Activated CD4-positive, alpha-beta T cell treated with anti-CD3 and anti-CD28 coated beads, Interleukin-2, amount 50 U/mL, for 1 hour (primary cell): ENCODE measurements at places on chromosomes 4 and X.

DNA sequence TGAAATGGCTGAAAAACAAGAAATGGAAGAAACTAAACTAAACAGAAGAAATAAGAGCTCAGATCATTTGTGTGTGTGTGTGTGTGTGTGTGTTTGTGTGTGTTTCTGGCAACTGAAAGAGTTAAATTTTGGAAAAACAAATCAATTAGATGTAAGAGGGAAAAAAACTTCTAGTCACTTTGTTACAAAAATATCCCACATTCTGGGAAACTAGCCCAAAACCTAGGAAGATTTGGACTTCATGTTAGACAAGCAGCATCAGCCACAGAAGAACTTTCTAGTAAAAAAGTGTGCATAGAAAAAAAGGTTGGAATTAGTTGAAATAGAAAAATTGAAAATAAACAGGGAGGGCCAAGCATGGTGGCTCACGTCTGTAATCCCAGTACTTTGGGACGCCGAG is 111.6 kb upstream of the PRKG2 start:
- DNase-seq = no peak

DNA sequence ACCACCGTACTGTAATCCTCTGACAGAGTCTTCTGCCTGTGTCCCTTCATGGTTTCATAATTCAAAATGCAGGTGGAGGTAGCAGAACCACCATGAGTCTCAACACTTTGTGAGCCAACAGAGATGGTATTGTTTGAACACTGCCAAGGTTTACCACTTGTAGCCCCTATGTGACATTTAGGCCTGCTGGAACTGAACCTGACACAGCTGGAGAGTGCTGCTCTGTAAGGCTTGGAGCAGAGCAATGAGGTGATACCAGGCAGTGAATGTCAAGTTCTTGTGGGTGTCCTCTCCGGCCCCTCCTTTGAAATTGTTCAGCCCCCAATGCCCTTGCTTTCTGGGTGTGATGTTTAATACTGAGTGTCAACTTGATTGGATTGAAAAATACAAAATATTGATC is 1042.9 kb downstream of the ARAP2 start:
- DNase-seq = no peak

DNA sequence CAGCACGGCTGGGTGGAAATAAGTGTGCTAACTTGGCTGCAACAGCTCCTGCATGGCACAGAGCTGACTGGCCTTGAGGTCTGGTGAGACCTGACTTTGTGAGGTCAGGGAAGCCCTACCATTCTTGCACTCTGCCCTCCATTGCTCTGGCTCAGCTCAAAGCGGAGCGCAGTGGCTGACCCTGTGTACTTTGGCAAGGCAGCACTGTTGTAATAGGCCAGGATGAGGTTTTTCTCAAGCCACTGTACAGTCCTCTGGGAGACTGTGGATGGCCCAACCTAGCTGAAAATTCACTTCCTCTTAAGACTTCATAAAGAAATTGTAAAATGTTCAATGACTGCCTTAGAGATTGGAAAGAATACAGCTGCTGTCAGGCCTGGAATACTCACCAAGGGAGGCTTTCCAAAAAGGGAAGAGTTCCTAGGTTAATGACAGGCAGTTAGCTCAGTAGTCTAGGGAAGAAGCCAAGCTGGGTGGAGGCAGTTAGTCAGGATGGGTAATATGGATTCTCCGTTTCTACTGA is 129.8 kb downstream of the GUCY2F start:
- DNase-seq = no peak

GRCh38 chrX:110182865-110183264 is 135.0 kb downstream of the AMMECR1 start:
- DNase-seq = no peak

DNA sequence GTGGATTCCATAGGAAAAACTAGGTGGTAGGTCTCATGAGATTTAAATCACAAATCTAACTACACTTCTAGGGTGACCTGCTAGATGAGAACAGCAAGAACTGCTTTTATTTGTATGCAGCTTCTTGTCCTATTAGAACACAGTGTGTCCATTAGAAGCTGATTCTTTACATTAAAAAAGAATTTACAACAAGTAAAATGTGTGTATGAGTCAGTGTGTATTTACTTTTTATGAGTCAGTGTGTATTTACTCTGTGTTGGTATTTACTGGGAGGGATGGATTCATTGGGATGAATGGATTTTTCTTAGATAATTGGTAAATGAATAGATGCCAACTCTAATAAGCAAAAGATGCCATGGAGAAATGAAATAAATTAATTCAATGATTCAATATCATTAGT is 40.6 kb upstream of the XPNPEP2 start:
- DNase-seq = no peak

- no peak for DNase-seq
Observed at GRCh38 chr4:120555058-120555457, 367.5 kb downstream of the PRDM5 start.

DNA sequence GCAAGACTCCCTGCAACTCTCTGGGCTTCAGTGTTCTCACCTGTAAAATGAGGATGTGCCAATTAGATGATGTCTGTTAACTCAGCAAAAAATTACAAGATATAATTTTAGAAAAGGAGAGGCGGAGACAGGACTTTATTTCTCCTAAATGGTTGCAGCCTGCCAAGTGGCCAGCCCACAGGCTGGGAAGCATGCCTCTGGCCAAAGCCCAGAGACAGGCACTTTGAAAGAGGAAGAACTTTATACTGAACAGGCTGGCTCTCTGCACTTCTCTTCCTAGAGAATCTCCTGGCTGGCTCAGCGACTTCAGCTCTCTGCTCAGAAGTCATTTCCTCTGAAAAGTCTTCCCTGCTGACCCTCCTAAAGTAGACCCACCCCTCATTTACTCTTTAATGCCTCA is 3.7 kb downstream of the PRDM5 start:
- no peak for DNase-seq

DNA sequence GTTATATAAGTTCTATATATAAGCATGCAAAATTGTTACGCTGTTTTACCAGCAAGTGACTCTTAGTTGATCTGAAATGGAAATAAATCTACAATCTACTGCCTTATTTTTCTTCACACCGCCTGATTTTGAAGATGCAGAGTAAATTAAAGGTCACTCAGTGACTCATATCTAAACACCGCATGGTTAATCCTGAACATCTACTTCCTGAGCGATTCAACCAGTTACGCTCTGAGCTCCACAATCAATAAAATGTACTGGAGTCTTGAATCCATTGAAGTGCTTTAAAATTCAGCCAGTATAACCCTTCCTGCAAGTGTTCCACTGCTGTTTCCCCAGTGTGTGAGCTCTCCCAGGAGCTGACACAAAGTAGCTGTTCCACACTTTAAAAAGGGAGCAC is 192.8 kb downstream of the SLC7A11 start:
- no peak for DNase-seq

- DNase-seq = no peak
Observed at GRCh38 chrX:17597836-17598439, 139.4 kb upstream of the SCML1 start.

- DNase-seq = no peak
Observed at GRCh38 chr4:152956650-152957436, 20.7 kb downstream of the FHDC1 start.

DNA sequence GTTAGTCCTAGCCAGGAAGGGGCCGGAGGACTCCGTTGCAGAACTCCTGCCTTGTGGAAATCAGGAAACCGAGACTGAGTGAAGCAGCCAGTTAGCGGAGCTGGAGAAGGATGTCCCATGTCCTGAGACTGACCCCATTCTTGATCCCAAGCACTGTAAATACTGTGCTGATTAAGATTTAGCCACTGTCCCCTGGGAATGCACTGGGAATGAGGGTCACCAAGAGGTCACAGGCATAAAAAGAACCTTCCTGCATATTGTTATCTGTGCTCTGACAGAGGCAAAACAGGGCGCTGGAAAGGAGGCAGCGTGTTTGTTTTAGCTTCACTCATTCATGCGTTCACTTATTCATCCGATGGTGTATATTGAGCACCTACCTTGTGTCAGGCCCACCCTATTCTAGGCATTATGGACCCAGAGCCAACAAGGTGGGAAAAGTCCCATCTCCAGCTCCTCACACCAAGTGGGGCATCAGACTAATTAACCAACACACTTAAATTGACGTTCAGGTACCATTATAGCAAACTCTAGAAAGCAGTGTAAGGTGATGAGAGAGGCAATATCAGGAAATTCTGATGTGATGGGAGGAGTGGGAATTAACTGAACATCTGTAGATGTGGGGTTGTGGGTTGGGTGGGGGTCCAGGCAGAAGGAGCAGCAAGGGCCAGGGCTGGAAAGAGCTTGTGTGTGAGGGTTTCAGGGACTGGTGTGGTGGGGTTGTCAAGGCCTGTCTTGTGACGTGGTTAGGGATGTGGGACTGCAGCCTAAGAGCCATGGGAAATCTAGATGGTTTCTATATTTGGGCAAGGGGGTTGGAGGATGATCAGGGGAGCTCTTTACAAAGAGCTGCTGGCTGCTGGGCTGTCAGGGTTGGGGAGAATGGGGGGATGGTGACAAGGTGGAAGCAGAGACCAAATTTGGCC is 10.6 kb upstream of the SLC2A9 start:
- no peak for DNase-seq

DNA sequence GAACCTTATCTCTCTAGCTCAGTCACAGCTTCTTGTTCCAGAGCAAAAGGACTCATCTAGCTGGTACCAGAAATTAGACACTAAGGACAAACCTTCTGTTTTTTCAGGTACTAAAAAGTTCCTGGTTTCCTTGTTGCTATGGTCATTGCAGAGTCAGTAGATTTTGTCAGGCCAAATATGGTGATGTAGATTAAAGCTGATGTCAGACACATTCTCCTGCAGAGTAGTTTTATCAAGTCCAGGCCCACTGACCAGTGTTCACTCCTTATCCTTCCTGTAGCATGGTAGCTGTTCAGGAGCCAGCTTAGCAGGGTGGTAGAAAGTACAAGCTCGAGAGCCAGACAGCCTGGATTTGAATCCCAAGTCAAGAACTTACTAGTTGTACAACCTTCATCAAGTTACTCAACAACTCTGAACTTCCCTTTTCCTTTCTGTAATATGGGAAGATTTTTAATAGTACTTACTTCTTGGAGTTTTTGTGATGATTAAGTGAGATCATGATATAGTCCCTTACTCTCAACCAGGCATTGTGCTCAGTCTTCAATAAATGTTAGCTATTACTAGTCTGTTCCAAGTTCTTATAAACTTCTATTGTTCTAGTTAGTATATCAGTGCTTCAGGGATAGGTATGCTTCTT is 17.9 kb downstream of the OCRL start:
- no peak for DNase-seq

DNA sequence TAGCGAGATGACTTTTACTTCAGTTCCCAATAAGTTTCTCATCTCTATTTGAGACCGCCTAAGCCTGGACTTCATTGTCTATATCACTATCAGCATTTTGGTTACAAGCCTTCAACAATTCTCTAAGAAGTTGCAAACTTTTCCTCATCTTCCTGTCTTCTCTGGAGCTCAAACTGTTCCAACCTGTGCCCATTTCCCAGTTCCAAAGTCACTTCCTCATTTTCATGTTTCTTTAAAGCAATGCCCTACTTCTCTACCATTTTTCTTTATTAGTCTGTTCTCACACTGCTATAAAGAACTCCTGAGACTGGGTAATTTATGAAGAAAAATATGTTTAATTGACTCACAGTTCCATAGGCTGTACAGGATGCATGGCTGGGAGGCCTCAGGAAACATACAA is 251.9 kb downstream of the TECRL start:
- DNase-seq = no peak

DNA sequence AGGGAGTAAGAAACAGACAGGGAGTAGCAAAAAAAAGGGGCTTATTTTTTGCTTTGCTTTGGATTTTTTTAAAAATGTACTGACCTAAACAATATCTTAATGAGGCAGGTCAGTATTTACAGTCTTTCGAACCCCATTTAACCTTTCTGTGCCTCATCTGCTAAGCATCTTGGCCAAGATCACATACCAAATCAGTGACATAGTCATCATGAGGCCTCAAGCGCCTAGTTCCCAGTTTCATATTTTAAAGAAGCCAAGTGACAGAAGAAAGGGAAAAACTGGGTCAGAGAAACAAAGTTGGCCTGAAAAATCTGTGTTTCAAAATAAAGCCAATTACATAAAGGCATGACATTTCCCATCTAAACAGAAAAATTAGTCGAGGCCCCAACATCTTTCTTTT is 94.6 kb upstream of the WDR44 start:
- no peak for DNase-seq

DNA sequence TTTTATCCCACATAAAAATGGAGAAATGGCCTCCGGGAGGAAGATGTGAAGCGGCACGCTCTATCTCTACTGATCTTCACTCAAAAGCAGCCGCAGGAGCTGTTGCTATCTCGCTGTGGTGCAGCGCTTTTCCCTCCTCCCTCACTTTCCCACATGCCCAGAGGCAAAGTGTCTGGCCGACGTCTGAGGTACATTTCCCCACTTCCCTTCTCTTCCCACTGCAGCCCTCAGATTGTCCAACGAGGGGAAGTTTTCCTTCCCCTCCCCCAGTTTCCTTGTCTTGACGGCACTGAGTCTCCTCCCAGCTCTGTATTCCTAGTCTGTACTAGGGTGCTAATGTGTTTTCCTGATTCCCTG is 660 bp upstream of the COL25A1 start:
- DNase-seq = no peak

GRCh38 chr4:15348695-15349094 is 79.1 kb upstream of the C1QTNF7 start:
- DNase-seq = no peak

GRCh38 chrX:2689773-2690666 is 1.1 kb upstream of the CD99 start:
- no peak for DNase-seq

DNA sequence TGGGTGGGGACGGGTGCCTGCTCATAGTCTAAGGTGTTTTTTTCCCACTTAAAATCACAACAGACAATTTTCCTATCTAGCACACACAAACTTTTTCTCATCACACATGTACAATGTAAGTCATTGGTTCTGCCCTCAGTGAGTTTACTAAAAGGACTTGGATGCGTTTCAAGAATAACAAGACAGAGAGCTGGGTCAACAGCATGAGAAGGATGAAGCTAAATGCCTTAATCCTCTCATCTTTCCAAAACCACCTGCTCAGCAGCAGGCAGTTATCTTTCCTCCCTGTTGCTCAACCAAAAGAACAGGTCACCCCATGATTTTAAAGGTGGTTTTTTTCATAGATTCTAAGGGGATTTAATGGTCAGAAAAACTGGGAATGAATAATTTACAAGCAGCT is 40.1 kb downstream of the OFD1 start:
- DNase-seq = no peak

DNA sequence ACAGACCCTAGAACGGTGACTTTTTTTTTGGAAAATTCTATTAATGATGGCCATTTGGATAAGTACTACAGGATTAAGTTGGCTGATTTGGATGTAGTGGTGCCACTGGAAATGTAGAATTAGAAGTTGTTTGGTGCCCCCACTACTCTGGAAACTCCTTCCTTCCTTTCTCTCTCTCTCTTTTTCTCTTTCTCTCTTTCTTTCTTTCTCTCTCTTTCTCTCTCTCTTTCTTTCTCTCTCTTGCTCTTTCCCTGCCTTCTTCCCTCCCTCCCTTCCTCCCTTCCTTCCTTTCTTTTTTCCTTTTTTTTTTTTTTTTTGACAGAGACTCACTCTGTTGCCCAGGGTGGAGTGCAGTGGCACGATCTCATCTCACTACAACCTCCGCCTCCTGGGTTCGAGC is 2.7 kb downstream of the GAR1 start:
- no peak for DNase-seq
